NCI-H1092 treated with DMSO at 0.1 percent for 48 hours (cell line): ENCODE measurements at places on chromosomes 12 and 14.

DNA sequence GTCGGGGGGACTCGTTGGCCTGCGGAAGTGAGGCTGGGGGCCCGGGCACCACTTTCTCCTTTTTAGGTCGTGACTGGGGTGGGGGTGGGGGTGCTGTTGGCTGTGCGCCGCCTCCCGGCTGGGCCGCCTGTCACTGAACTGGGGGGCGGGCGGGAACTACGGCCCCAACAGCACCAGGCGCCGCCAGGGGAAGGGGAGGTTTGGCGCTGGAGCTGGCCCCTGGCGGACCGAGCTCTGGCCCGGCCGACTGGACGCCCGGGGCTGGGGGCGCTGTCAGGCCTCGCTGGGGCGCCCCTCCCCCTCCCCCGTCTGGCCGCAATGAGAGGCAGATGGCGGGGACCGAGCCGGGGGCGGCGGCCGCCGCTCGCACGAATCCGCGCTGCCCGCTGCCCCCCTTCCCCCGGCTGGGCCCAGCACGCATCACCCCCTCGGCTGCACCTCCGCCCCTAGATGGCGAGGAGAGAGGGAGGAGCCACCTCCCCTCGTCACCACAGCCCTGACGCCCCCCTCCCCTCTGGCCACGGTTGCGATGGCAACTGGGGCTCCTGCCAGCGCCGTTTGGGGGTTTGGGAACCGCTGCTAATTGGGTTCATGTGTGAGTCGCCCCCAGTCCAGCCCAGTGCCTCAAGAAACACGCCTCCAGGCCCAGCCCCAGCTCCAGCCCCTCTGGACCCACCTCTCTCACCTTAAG is 723 bp downstream of the NFATC4 start:
- DNase-seq, result peak; percentile 79

DNA sequence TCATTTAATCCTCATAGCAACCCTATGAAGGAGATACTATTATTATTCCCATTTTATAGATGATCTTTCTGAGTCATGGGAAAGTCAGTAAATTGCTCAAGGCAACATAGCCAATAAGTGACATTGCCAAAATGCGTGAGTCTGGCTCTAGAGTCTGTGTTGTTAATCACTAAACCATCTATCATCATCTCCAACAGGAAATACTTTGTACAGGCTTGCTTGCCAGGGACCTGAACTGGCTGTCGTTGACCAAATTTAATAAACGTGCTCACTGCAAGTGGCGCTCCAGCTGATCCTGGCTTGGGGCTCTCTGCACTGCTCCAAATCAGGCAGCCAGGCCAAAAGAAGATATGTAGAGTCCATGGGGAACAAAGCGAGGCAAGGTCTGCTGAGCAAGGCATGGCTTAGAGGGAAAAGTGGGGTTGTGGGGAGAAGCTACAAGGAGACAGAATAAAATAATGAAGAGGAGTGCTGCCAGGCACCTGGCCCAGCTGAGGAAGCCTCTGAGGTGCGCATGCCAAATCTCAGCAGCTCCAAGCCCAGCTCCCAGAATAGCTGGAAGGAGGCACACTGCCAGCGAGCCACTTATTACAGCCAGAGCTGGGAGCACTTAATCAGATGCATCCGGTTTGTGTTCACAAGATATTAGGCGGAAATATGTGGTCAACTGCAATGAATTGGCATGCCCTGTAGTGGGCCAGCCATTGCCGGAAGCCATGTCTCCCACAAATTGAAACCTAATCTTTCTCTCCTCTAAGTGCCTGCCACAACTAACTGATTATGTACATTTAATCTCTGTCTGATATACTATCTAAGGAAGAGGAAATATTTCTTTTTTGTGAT is 43.3 kb upstream of the PTPRO start:
- peak; percentile 95 for DNase-seq

GRCh38 chr12:123115409-123116121 is 35.3 kb downstream of the PITPNM2 start:
- DNase-seq, result no peak

DNA sequence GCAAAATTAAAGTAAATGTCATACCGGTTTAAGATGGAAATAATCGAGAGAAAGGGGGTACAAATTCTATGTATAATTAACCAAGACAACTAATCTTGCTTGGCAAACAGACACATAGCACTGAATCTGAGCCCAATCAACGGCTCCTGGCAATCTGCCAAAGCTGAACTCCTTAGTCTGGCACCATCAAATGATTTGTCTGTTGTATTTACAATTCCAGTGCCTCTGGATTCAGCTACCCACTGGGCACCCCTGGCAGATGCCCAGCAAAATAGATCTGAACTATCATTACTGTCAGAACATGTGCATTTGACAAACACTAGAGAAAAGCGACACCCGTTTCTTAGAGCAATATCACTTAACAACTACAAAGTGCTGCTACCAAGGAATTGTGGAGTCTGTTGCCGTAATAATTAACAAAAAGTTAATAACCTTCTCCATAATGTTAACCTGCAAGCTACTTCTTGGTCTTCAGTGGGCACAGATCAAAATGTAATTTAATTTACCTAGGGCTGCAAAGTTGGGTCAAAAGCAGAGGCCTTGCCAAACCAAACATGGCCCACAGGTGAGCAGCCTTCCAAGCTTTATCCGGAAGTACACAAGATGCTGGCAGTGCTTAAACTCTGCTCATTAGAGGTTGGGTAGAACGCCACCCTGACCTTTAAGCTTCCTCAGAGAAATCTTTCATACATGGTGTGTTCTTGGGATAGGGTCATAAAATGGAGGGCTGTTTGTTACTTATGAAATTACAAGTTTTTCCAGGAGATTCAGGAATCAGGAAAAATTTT is 7.6 kb downstream of the EGLN3 start:
- peak; percentile 100 for DNase-seq

DNA sequence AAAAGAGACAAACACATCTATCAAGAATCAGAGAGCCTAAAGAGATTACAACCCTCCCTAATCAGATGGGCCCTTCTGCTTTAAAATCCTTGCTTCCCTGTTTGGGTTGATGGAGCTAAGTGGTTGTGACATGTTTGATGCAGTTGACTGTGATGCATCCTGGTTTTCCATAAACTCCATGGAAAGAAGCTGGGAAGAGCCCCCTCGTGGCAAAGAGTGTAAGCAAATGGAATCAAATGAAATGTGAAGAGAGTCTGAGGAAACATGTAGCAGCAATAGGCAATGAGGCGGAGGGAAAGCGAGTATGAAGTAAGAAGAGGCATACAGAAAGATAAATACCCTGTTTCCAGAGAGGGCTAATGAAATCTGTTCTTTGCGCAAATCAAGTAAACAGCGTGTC is 70.4 kb upstream of the SLCO1C1 start:
- peak; percentile 10 for DNase-seq

DNA sequence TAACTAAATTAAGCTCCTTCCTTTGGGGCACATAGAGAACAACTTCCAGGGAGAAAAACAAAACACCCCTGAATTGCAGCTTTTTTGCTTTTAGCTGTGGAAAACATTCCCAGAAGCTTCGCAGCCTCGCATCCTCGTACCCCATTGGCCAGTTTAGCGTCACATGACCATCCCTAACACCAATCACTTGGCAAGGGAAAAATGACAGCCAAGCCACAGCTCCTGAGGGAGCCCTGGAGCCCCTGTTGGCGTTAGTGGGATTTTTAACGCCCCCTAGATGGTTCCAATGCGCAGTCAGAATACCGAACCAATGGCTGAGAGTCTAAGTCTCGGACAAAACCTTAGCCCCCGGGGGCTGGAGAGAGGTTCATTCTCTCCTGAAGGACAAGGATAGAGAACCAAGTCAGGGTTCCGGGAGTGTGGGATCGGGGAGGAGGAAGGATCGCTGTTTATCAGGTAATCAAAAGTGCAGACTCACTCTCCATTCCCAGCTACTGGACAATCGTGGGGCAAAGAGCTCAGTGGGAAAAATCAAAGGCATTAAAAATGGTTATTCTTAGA is 135.6 kb upstream of the HIF1A start:
- no peak for DNase-seq

DNA sequence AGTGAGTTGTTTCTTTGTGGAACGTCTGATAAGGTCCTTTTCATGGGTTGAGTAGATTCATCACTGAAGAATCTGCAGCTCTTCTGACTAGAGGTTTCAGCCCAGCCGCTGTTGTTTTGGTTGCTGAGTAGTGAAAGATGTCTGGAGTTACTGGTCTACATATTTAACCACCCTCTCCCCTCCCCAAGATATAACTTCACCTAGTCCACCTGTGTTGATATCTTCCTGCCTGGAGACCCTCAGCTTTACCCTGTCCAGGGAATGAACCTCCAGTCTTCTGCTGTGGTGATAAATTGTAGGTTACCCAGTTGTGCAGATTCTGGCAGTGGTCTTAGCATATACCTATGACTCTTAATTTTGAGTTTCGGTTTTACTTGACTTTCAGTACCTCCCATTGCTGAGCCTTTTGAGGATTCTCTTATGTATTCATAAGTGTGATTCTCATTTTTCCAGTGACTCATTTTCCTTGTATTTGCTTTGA is 62.9 kb downstream of the CCDC91 start:
- no peak for DNase-seq

GRCh38 chr12:43416981-43417380 is 135.0 kb downstream of the ADAMTS20 start:
- DNase-seq, result no peak

DNA sequence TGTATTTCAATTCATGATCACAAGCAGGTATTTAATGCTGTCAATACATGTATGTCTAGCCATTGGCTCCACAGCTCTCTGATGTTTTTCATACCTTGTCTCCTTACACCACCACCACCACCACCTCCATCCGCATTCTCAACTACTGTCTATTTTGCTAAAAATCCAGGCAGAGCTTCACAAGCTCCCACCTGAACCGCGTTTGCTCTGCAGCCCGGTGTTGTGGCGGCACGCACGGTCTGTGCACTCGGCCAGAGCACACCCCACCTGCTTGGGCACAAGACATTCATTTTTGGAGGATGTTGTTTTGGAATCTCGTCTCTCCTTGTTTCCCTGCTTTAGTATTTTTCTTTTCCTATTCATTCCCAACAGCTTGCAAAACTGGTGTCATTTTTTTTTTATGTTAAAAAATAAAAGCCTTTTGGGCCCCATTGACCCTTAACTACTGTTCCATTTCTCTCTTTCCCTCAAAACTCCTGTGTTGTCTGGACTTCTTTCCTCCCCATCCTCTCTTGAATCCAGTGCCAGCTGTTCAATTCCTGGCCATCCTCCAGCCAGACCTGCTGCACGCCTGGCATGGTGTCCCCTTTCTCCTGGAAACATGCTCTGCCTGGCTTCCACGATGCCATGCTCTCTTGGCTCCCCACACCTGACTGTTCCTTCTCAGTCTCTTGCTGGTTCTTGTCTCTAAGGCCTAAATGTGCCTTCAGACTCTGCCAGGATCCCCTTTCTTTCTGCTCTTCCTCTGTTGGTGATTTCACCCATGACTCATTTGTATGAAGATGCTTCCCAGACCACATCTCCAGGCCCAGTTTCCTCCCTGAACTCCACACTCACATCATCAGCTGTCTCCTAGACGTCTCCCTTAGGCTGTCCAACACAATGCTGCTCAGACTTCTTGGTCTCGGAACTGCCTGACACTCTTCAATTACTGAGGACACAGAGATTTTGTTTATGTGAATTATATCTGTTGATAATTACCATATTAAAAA is 37.9 kb downstream of the PIWIL1 start:
- DNase-seq, result no peak

GRCh38 chr14:48391661-48392060 is 716.3 kb upstream of the MDGA2 start:
- no peak for DNase-seq

DNA sequence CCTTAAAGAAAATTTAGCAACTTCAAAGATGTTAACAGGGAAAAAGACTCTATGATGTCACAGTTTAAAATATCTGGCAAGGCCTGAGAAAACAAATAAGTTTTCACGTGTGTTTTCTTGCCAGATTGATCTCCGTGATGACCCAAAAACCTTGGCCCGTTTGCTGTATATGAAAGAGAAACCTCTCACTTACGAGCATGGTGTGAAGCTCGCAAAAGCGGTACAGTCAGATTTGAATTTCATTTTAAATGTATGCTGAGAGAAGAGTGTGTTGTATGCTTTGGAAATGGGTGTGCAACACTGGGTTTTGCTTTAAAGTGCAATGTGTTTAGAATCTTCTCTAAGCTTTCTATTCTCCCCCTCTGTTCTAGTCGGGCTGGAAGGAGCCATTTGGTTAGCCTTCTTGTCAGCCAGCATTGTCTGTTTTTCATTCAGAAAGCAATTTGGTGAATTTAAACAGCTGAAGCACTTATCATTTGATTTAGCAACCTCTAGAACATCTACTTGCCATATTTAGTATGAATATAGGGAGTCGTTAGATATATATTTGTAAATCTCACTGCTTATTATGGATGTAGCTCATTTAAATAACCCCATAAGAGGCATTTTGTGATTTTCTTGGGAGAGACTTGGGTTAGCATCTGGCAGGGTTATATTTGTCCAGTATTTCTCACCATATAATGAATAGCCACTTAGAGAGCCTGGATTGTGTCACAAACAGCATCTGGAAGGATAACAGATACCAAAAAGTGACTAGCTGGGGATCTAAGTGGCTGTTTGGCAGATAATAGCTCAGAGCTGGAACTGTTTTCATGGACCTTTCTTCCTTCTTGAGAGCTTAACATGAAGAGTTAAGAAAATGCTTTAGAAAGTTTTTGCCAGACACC is 35.5 kb downstream of the GPHB5 start:
- DNase-seq, result peak; percentile 32

GRCh38 chr12:22209422-22209821 is 125.1 kb downstream of the ST8SIA1 start:
- DNase-seq, result no peak

- DNase-seq, result peak; percentile 24
Observed at GRCh38 chr12:53749986-53750811, 1.6 kb downstream of the CISTR start.

DNA sequence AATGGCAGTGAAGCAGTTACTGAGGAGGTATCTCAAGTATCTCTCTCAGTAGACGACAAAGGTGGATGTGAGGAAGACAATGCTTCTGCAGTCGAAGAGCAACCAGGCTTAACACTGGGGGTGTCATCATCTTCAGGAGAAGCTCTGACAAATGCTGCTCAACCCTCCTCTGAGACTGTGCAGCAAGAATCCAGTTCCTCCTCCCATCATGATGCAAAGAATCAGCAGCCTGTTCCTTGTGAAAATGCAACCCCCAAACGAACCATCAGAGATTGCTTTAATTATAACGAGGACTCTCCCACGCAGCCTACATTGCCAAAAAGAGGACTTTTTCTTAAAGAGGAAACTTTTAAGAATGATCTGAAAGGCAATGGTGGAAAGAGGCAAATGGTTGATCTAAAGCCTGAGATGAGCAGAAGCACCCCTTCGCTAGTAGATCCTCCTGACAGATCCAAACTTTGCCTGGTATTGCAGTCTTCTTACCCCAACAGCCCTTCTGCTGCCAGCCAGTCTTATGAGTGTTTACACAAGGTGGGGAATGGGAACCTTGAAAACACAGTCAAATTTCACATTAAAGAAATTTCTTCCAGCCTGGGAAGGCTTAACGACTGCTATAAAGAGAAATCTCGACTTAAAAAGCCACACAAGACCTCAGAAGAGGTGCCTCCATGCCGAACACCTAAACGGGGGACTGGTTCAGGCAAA is 216.6 kb downstream of the AKAP6 start:
- no peak for DNase-seq
